Daoy (cell line): ENCODE measurements at places on chromosomes 6 and 20. TPM values are rescaled to one million over a fixed set of nuclear protein-coding genes. Genes with fewer than 3 reads are reported as not detected.

Gene NKAPL
- not detected in 2 replicates for total RNA-seq

Gene ANKRD66
- not detected in 2 replicates for total RNA-seq

DNA sequence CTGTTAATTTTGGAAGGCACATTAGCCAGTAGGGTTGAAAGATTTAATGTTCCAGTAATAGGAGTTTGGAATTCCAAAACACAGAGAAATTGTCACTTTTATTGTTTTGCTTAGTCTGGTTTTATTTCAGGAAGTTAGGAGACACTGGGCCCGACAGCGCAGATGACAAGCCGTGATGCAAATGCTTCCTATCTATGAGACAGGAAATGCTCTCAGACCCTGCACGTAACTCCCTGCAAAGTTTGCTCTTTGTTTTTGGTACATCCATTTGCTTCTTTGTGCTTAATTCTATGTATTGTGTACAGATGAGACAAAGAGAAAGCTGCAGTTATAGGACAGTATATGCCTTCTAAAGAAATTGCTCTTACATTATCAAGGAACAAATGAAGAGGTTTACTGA lies 201.6 kb upstream of the SGK1 start:
- no peak for DNase-seq

GRCh38 chr20:32343439-32343838 lies 14.7 kb upstream of the ASXL1 start:
- DNase-seq = peak; percentile 41

- no peak for DNase-seq
These were observed 21.9 kb downstream of the PYGB start for GRCh38 chr20:25269833-25270170.

- DNase-seq = no peak
These were observed 43.3 kb downstream of the EZR start for GRCh38 chr6:158775832-158776231.

- DNase-seq = no peak
These were observed 71.5 kb downstream of the SLC23A2 start for GRCh38 chr20:4929686-4930397.

DNA sequence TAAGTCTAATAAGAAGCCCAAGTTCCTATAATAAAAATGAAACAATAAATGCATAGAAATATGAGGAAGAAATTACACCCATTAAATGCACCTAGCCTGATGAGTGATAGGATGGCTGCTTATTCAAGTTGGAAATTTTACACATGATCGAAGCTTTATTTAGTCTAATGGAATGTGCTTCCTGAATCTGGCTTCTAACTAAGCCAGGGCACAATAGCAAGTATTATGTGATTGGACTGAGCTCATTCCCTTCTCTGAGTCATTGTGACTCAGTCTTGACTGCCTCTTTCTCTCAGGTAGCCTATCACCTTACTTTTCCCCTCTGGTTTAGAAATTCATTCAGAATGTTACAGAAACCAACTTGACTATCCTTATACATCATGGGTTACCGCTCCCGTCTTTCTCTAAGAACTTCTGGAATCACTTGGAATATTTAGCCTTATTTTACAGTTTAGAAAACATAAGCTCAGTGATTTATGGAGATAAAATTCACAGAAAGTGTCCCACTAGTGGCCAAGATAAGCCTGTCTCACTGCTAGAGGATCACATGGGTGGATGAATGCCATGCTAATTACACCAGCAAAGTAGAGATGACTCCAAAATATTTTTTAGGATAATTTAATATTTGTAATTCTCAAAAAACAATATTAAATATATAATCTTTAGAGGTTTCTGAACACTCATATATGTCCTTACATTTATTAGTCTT lies 505.3 kb upstream of the JAG1 start:
- peak; percentile 74 for DNase-seq

DNA sequence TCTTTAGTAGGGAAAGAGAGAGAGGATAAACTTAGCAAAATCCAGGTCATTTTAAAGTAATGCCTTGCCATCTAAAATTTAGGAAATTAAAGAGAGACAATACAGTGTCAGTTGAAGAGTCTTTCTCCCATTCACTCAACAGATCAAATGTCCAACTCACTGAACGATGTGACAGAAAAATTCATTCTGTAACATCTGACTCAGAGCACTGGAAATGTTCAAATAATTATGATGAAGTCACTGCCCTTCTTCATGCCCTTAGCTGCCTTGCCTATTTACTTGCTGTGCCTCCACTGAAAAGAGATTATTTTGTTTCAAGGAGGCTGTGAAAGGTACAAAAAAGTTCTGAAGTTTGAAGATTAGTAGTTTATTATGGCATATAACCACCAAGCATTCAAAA lies 434.8 kb downstream of the ADGRB3 start:
- no peak for DNase-seq

DNA sequence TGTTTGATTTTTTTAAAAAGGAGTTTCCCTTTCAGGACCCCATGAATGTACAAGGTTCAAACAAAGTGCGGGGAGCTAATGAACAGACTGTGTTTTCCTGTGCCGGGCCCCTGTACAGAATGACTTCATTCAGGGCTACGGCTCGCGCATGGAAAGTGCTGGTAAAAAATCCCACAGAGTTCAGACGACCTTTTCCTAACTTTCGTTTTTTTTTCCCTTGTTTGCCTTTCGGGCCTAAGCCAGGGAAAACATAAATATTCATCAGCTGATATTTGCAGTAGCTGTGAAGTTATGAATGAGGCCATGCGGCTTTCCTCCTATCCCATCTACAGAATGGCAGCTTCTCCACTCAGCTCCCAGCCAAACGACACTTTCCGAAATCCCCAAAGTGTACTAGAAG lies 74.0 kb downstream of the HAO1 start:
- no peak for DNase-seq

GRCh38 chr6:135265278-135265677 lies 84.2 kb downstream of the MYB start:
- no peak for DNase-seq
